Occipital lobe (tissue), 3 donors: ENCODE measurements at places on chromosomes 12 and 14.

DNA sequence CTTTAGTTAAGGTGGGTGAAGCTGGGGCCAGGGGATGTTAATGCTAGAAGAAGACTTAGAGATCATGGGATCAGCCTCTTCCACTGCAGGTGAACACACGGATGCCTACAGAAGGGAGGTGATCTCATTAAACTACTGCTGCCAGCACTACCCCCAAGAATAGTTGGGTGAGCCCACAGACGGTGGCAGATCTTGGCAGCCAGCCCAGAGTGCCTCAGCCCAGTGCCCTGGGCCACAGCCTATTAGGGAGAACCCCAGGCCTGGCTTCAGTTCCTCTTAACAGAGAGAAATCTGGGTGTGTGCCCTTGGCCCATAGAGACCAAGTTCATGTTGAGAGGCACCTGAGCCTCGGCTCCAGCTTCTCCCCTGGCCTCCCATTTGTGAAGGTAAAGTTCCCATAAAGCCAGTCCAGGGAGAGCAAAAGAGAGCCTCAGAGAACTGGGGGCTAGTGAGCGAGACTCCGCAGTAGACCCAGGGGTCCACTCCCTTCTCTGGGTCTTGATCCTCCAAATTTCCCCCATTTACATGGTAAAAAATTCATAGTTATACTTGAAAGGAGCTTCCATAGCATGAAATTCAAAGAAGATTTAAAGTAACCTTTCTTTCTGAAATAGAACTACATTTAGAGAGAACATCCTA lies 125.0 kb upstream of the CCND2 start:
- DNase-seq = no peak

- no peak for DNase-seq
Observed at GRCh38 chr12:1517007-1517406, 77.4 kb downstream of the FBXL14 start.

GRCh38 chr12:129470196-129470595 lies 433.6 kb downstream of the TMEM132D start:
- DNase-seq = no peak

GRCh38 chr12:104059963-104060362 lies 4.4 kb upstream of the HCFC2 start:
- DNase-seq = no peak

GRCh38 chr14:105532735-105533141 lies 6.4 kb downstream of the TMEM121 start:
- no peak for DNase-seq

GRCh38 chr12:82883394-82884355 lies 197.0 kb downstream of the TMTC2 start:
- no peak for DNase-seq

- DNase-seq = no peak
Observed at GRCh38 chr12:22407397-22407796, 72.9 kb upstream of the ST8SIA1 start.

- DNase-seq = no peak
Observed at GRCh38 chr12:71090971-71091370, 66.8 kb downstream of the TSPAN8 start.
